KBM-7 (cell line): ENCODE measurements at places on chromosomes 12 and 14.
A peak's percentile ranks its signal among the peaks of the same experiment; 100 is the strongest.

- DNase-seq = no peak
Observed at GRCh38 chr12:50636505-50636904, 127.4 kb upstream of the ATF1 start.

- no peak for DNase-seq
Observed at GRCh38 chr14:68182492-68182891, 362.9 kb downstream of the RAD51B start.

GRCh38 chr12:115661112-115661511 is 616.4 kb downstream of the MED13L start:
- DNase-seq = no peak

GRCh38 chr12:127310548-127310947 is 956.4 kb upstream of the TMEM132C start:
- DNase-seq = no peak

DNA sequence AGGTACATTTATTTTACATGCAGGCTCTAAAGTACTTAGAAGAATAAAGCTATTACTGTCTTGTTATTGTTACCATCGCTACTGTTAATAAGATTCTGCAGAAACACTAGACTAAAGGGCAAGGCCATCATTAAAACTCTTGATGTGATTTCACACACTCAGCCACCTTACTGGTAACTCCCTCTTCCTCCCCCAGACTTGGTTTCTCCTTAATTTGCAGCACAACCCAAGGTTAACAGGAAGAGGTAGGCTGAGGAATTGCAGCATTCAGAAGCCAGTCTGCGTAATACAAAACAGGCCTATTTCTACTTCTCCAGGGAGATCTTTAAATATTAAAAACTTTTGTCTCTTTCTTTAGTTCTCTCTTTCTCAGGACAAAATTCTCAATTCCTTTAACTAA is 210.3 kb downstream of the BTG1 start:
- DNase-seq = no peak

GRCh38 chr14:34300882-34301734 is 160.9 kb downstream of the SPTSSA start:
- peak; percentile 63 for DNase-seq

- peak; percentile 3 for DNase-seq
Observed at GRCh38 chr14:52950898-52951680, at the start of gene FERMT2. Gene FERMT2 (minus strand): TSS chr14:52951050. CDS start chr14:52950568, 482 bp downstream.

DNA sequence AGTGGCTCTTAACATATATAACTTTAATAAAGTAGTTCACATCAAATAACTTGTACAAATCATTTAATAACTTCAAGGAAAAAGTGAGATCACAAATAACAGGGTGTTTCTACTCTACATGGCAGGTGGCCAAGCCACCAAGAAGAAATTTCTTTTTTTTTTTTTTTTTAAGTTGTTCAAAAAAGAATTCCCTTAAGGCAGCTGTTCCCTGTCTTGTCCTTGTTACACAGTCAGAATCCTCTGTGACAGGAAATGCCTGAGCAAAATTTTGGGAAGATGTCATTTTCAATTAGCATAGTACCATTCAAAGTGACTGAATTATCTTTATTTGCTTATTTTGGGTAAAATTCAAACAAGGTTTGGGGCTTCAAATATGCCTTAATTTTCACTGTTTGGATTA is 79.4 kb downstream of the LIN7A start:
- DNase-seq = no peak

- DNase-seq = peak; percentile 35
Observed at GRCh38 chr14:93936245-93936644, 9.1 kb downstream of the FAM181A start.

- no peak for DNase-seq
Observed at GRCh38 chr14:36320897-36321381, 502 bp upstream of the MBIP start.

DNA sequence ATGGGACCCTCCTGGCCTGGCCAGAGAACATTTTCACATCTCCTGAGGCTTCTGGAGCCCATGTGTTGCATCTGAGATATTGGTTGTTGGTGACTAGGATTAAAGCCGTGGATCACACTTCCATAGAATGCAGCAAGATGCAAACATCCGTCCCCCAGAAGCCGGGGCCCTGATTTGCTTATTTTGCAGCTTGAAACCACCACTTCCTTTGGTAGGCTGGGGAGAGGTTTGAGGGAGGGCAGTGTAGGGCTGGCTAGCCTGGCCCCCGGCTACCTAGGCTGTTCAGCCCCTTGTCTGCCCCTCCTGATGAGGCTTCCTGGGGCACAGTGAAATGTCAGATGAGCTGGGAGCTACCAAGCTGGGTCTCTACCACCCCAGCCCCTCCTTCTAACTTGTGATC is 209.7 kb upstream of the PWP1 start:
- no peak for DNase-seq

DNA sequence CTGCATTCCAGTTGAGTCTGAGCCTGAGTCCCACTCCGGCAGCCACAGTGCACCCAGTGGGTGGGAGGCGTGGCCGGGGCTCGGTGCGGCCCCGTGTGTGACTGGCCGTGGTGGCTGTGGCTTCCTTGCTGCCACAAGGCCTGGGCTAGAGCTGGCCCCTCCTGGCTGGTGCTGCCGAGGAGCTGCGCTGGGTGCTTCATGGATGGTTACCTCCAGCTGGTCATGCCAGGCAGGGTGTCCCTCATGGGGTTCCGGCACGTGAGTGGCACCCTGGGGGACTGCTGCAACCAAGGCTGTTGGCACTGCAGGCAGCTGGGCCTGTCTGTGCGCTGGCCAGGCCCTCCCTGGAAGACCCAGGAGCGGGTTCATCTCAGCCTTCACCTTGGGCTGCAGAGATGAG is 62.7 kb downstream of the KIF26A start:
- DNase-seq = no peak

GRCh38 chr12:40946612-40947194 is 241.4 kb upstream of the PDZRN4 start:
- DNase-seq = peak; percentile 26

DNA sequence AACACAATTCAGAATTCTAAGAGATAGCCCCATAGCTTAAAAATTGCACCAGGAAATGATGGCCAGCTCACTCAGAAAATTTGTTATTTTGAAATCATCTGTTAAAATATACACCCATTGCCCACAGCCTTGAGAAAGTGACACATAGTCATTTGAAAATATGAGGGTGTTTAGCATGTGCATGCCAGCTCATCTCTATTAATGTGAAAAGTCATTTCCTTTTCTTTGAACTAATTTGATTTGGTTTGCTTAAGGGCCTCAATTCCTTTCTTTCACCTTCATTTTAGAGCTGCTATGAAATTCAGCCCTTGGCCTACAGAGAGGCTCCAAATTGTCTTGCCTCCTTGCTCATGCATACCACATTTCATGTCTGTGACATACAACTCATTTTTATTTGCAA is 241.4 kb downstream of the PHLDA1 start:
- DNase-seq = no peak

DNA sequence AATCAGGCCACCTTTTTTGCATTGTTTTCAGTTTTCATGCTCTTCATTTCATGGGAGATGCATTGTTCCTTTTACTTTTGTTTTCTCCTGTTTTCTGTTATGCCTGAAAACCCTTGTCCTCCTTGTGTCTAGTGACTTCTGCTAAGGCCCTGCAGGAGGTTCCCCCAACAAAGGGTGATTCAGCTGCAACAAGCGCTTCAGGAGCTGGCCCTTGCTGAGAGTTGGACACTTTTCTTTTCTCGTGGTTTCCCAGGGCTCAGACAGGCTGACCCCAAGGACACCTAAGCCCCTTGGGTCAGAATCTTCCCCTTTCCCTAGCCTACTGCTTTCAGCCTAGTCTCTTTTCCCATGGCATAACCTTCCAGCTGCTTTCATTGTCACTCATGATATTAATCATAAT is 98.9 kb downstream of the PLXNC1 start:
- DNase-seq = no peak

GRCh38 chr12:40473962-40474361 is 218.3 kb upstream of the CNTN1 start:
- no peak for DNase-seq

DNA sequence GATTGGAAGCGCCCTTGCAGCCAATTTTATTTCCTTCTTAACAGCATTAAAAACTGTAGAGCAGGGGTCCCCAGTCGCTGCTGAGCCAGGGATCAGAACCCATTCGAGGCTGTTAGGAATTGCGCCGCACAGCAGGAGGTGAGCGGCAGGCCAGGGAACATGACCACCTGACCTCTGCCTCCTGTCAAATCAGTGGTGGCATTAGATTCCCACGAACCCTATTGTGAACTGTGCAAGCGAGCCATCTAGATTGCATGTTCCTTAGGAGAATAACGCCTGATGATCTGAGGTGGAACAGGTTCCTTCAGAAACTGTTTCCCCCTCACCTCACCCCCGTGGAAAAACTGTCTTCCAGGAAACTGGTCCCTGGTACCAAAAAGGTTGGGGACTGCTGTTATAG is 107.4 kb downstream of the DNAI7 start:
- no peak for DNase-seq

DNA sequence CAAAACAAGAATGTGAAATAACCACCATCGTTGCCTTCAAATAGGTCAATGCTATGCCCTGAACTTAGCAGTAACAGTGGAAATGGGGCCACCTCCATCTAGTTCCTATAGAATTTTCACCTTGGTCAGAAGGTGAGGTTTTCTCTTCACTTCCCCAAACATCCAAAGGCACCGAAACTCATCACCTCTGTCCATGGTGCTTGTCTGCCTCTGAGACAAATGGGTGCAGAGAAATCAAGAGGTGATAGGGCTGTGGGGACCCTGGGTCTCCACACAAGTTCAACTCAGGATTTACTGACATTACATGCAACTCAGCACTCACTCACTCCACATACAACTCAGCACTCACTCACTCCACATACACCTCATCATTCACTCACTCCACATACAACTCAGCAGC is 26.2 kb upstream of the TMEM132C start:
- no peak for DNase-seq

GRCh38 chr12:29066011-29066588 is 83.0 kb upstream of the FAR2 start:
- DNase-seq = peak; percentile 26

DNA sequence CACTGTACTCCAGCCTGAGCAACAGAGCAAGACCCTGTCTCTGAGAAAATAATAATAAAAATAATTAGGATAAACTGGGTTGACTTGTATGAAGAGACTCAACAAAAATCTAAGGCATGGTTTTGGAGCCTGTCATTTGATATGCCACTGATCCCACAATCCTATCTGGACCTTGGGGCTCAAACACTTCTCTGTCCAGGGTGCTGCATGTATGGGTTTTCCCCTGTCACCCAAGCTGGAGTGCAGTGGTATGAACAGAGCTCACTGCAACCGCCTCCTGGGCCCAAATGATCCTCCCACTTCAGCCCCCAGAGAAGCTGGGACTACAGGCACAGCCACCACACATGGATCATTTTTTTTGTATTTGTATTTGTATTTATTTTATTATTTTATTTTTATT is 5.3 kb upstream of the VSIG10 start:
- DNase-seq = no peak

GRCh38 chr14:44914849-44915248 is 46.9 kb downstream of the KLHL28 start:
- DNase-seq = no peak

DNA sequence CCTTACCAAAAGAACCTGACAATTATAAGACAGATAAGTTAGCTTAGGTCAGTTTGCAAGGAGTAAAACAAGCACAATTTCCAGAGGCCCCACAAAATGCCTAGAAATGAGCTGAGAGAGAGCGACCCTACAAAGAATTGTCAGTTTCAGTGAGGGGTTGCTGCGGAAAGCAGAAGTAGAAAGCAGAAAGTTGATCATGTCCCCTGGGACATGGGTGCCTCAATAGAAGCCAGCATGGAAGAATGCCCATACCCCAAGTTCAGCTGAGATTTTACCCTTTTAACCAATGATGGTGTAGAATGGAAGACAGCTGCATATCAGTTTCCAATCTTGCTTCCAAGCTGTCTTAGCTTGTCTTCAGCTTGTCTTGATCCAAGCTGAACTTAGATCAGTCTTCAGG is 21.8 kb upstream of the CRY1 start:
- DNase-seq = no peak
